Heart right ventricle (tissue), 16 donors: ENCODE measurements at places on chromosomes 3 and 15. TPM values are rescaled to one million over a fixed set of nuclear protein-coding genes. Genes with fewer than 3 reads are reported as not detected.

Gene TGM4
- total RNA-seq, result not detected

Gene UQCC5
- total RNA-seq, result 61.7 TPM

Gene IGF2BP2
- total RNA-seq, result 17.2 TPM

Gene RPUSD2
- total RNA-seq, result 12.2 TPM

Gene RTP4
- 1.7 TPM for total RNA-seq

Gene SLC51A
- not detected for total RNA-seq

Gene PIK3R4
- total RNA-seq, result 13.6 TPM

Gene AMIGO3
- not detected for total RNA-seq

Gene CHDH
- 17.5 TPM for total RNA-seq

Gene COMMD4
- 40.8 TPM for total RNA-seq
